SIG-M5 (cell line): ENCODE measurements at places on chromosomes 5 and 9.
A peak's percentile ranks its signal among the peaks of the same experiment; 100 is the strongest.

DNA sequence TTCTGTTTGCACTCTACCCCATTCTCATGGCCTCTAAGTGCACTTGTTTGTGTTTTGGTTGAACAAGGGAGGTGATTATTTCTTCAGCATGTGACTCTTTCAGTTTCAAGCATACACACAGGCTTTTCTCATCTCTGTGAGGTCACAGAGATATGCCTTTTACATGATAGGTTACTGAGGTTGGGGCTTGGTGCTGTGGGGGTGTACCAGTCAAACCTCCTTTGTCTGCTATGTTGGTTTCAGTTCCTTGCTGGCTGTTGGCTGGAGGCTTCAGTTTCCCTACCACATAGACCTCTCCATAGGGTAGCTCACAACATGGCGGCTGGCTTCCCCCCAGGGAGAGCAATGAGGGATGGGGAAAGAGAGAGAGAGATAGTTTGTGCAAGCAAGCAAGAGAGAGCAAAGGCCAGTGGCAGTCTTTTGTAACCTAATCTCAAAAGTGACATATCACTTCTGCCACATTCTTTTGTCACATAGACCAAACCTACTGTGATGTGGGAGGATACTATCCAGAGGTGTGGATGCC lies 96.7 kb upstream of the SEMA6A start:
- no peak for DNase-seq

DNA sequence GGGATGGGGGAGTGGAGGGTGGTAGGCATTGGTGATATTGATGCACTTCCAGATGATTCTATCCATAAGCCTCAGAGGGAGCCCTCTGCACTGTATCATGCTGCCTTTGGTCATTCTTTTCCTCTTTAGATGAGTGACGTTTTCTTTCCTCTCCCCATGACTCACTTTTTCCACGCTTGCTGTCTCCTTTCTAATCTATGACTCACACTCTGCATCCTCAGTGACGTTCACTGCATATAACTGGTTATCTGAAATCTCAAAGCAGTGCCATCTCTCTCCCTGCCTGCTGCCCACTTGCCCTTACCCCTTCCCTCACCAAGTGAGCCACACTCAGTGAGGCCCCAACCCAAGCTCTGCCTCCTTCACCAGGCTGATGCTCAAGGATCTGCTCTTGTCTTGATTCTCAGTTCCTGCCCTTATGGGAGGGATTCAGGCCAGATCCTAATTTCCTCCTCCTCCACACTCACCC lies 31.6 kb downstream of the PTGS1 start:
- no peak for DNase-seq

GRCh38 chr9:107480386-107480789 lies 9.2 kb downstream of the KLF4 start:
- DNase-seq, result peak; percentile 42

DNA sequence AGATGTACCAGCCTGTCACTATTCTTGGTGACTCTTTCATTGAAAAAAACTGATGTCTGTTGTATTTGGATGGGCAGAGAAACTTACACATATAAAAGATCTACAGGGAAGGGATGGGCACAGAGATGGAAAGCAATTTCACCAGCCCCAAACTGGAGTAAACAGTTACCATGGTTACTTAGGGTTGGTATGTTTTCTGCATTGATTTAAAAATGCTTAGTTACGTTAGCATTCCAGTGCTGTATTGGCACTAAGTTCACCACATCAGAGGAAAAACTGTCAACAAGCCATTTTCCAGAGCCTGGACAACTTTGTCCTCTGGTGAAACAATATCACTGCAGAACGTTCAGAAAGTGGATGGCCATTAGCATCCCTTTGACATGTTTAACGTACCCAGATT lies 28.0 kb downstream of the MARCHF3 start:
- no peak for DNase-seq

GRCh38 chr5:102090770-102091169 lies 205.3 kb downstream of the SLCO4C1 start:
- DNase-seq, result no peak

DNA sequence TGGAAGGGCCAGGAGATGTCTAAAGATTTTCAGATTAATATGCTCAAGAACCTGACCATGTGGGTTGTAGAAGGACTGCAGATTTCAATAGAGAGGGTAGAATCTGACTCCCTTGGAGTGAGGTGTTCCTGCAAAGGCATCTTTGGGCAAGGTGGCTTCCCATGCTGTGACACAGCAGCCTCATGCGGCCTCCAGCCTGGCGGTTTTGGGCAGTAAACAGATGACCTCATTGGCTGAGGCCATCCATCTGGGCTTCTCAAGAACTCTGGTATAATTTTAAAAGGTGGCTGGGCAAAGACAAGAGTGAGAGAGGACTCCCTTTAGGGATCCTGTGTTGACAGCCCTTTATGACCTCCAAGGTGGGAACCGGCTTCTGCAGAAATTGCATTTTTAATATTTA lies 90.3 kb upstream of the ERCC6L2 start:
- no peak for DNase-seq

DNA sequence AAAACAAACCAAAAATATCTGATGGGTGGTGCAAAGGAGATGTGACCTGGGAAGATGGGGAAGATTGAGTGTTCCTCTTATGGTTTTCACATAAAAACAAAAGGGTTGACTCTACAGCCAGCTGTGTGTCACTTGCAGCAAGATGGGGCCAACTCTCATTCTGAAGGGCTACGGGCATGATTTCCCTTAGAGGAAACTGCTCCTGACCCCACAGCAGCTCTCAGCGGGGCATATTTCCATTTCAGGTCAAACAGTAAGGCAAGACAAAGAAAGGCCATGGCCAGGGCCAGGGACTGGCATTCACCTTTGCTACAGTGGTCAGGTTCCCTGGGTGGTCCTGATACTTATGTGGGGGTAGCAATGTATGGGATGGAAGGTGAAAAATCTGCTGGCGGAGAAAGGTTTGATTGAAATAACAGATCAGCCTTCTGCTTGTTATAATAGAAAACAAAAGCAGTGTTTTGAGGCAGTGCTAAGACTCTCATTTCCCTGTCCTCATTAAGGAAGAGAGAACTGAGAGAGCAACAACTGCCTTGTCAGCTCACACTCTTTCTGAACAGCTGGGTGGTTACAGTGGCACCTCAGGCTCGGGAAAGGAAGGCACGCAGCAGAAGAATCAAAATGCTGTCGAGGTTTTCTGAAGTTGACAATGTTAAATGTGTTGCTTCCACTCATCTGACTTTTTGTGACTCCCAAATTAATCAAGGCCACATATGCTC lies 120.7 kb upstream of the PCA3 start:
- no peak for DNase-seq

- DNase-seq, result no peak
These were observed 94.4 kb upstream of the IER5L start for GRCh38 chr9:129272348-129273025.

GRCh38 chr9:130779153-130779855 lies 55.8 kb upstream of the ABL1 start:
- DNase-seq, result no peak

DNA sequence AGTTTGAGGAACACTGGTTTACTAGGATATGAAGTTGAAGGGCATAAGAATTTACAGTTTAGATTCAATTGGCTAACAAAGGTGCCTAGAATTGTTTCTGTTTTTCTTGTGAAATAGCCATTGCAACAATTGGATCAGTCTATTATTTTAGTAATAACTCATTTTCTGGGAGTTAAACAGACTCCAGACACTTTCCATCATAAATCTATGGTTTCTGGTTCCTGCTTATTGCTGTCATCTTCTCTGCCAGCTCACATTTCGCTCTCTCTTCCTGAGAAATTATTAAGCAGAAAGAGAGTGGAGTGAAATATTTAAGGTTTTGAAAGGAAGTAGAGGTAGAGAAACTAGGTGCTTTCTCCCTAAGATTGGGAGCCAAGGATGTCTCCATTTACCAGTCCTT lies 165.1 kb upstream of the PRR16 start:
- DNase-seq, result no peak

- DNase-seq, result no peak
These were observed 40.8 kb upstream of the CKMT2 start for GRCh38 chr5:81192373-81192750.

DNA sequence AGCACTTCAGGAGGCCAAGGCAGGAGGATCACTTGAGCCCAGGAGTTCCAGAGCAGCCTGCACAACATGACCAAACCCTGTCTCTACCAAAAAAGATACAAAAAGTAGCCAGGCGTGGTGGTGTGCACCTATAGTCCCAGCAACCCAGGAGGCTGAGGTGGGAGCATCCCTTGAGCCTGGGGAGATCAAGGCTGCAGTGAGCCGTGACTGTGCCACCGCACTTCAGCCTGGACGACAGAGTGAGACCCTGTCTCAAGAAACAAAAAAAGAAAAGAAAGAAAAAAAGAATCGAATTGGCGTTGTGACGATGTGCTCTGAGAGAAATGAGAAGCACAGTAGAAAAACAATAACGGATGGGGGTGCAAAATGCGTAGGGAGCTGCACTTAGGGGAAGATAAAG lies 101.4 kb downstream of the NDFIP1 start:
- no peak for DNase-seq

GRCh38 chr5:140221697-140222223 lies 46.8 kb downstream of the CYSTM1 start:
- DNase-seq, result no peak

DNA sequence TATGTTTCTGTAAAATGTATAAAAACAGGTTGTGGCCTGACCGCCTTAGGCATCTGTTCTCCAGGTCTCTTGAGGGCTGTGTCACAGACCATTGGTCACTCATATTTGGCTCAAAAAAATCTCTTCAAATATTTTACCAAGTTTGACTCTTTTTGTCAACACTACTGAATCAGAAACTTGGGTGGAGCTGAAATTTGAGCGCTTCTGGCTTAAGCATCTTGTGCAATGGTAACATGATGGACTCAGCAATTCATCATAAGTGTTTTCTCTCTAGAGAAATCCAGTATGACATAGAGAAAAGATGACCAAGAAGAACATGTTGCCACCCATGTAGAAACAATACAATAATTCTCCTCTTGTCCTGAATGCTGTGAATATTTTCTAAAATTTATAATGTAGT lies 387.9 kb downstream of the MAT2B start:
- no peak for DNase-seq

- DNase-seq, result no peak
These were observed 83.7 kb downstream of the C5orf15 start for GRCh38 chr5:133884569-133885311.

DNA sequence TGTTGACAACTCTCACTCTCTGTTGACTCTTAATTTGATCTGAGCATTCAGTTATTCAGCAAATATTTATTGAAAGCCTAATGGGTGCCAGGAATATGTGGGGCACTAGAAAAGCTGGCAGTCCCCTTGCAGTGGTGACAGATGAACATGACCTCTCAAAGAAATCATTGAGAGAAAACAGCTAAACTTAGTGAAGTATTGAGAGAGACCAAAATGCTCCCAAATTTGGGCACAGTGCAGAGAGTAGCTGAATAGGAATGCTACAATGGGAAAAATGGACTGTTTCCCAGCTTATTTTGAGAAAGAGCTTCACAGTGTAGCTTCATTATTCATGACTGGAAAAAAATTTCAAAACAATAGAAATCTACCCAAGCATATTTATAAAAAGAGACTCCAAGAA lies 257.9 kb downstream of the SGCD start:
- no peak for DNase-seq

DNA sequence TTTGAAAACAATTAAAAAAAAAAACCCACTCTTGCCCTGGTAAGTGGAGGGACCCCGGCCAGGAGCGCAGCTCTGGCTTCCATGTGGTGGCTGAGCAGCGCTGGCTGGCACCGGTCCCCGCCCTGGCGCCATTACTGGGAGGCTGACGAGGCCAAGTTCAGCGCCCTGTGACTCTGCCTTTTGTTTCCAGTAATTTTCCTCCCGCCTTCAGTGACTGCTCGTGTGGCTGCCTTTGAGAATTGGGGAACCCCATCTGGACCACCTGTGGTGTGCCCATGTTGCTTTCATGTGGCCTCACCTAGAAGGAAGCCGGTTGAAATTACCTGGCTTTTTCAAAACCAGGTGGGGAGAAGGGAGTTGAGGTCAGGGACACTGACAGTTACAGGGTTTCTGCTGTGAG lies 136.1 kb downstream of the GAPVD1 start:
- DNase-seq, result no peak

DNA sequence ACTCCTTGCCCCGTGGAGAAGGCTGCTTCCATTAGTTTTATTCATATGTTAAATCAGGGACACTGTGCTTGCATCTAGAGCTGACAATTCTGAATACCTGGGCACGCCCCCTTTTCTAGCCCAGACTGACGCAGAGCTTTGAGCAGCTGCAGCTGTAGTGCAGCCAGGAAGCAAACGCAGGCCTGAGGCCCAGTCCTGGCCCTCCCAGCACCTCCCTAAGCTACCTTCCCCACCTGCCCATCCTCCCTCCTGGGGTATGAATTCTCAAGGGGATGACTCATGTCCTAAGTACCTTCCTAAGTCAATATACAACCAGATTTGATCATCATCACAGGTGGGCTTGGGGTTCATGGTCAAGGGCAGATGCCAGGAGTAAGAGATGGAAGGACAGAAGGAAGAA lies 3.5 kb downstream of the PHF19 start:
- no peak for DNase-seq

DNA sequence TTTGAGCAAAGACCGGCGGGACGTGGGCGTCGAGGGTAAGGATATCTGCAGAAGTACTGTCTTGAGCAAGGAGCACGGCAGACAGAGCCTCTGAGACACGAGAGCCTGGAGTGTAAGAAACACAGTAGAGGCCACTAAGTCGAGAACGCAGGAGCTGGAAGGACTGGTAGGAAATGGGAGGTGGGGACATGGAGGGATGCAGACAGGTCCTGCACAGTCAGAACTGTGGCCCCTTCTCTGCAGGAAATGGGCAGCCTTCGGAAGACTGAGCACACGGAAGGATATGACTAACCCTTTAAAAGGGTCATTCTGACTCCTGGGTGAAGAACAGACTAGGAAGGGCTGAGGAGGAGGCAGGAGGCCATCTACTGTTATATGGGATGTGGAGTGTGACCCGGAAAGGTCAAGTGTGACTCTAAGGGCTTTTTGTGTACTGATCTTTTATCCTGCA lies 1.4 kb upstream of the CAMSAP1 start:
- no peak for DNase-seq

- no peak for DNase-seq
These were observed 315.6 kb downstream of the MTRR start for GRCh38 chr5:8184455-8185063.
